ENCODE measurements at places on chromosomes 7 and 10.

GRCh38 chr10:123574109-123574698 lies 92.0 kb upstream of the GPR26 start:
- no peak for DNase-seq

GRCh38 chr10:71713135-71714030 lies 6.2 kb downstream of the C10orf105 start:
- no peak for DNase-seq

GRCh38 chr10:61463035-61463909 lies 10.1 kb upstream of the TMEM26 start:
- DNase-seq: no peak

- no peak for DNase-seq
These were observed 291.7 kb upstream of the HABP2 start for GRCh38 chr10:113261161-113261560.

DNA sequence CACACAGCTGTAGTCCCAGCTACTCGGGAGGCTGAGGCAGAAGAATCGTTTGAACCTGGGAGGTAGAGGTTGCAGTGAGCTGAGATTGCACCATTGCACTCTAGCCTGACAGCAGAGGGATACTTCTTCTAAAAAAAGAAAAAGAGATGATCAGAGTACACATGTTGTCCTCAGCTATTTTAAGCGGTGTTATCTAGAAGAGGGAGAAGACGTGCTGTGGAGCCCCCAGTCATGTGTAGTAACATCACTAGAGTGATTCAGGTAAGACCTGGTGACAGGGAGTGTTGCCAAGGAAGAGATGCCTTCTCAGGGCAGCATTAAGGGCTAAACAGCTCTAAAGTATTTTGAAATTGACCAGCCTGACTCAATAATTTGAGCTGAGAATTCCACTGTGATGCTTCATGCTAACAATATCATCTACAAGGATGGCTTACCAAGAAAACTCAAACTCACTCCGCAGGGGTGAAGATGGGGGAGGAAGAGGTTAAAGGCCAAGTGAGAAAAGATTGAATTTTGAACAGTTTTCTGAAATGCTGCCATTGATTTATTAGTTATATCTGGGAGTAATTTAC lies 97.4 kb downstream of the KLF6 start:
- no peak for DNase-seq

Measured in activated naive CD4-positive, alpha-beta T cell (primary cell).